ENCODE measurements at places on chromosomes 7 and 10.

- peak; percentile 28 for DNase-seq
Observed at GRCh38 chr10:59055045-59055444, 121.4 kb upstream of the PHYHIPL start.

- peak; percentile 29 for DNase-seq
Observed at GRCh38 chr10:43409385-43410109, 561 bp upstream of the HNRNPF start.

DNA sequence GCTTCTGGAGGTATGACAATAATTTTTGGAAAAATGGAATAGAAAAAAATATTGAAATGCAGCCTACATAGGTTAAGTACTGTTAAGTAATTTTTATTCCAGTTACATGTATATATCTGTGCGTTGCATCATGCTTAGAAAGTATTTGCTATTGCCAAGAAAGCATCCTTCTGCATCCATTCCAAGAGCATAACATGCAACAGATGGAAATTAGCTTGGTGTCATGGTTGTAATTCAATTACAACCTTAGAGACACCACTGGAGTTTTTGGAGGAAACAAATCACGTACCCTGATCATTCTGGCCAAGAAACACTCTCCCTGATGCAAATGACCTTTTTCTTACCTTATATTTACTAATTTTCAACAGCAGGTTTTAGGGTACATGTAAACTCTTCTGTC lies 1.7 kb downstream of the AKR1B1 start:
- DNase-seq = no peak

DNA sequence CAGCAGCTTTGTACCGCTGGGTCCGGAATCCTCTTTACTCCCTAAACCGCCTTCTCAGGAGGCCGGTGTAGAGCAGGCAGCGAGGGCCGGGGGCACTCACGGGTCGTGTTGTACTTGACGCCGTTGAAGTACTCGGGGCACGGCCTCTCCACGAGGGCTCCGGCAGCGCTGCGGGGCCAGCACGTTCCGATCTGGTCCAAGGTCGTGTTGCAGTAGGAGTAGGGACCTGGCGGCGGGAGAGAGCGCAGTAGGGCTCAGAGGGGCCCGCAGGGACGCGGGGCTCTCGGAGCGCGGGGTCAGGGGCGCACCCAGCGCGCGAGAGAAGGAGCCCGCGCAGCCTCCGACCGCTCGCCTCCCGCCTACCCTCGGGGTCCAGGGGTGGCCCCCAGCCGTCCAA lies 443 bp downstream of the CRHR2 start:
- no peak for DNase-seq

DNA sequence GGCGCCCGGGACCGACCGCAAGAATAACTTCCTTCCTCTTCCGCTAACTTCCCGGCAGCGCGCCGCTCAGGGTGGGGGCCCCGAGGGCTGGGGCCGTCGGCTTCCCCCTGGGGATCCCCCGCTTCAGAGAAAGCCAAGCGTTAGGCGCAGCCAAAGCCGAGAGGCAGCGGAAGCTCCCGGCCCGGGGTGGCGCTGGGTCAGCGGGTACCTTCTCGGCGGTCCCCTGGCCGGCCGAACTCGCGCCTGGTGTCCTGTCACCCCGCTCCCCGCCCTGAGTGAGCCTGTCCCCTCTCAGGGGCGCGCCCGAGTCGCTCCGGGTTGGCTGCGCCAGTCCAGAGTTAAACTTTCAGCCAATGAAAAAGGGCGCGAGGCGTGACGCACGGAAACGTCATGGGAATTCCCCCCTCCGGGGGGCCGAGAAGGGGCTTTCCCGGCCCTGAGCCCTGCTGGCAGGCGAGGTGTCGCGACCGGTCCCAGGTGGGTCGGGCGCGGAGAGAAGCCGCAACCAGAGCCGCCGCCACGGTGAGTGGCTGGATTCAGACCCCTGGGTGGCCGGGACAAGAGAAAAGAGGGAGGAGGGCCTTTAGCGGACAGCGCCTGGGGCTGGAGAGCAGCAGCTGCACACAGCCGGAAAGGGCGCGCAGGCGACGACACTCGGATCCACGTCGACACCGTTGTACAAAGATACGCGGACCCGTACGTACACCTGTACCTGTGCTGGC lies 1.3 kb upstream of the NFKB2 start:
- peak; percentile 89 for DNase-seq

GRCh38 chr10:101939008-101939648 lies 95.5 kb upstream of the KCNIP2 start:
- DNase-seq = peak; percentile 94

DNA sequence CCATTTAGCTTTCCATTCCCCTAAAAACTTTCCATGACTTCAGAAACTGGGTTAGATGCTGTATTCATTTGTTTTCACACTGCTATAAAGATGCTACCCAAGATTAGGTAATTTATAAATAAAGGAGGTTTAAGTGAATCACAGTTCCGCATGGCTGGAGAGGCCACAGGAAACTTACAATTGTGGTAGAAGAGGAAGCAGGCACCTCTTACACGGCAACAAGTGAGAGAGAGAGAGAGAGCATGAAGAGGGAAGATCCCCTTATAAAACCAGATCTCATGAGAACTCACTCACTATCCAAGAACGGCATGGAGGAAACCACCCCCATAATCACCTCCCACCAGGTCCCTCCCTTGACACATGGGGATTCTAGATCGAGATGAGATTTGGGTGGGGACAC lies 336.8 kb downstream of the TFEC start:
- no peak for DNase-seq

DNA sequence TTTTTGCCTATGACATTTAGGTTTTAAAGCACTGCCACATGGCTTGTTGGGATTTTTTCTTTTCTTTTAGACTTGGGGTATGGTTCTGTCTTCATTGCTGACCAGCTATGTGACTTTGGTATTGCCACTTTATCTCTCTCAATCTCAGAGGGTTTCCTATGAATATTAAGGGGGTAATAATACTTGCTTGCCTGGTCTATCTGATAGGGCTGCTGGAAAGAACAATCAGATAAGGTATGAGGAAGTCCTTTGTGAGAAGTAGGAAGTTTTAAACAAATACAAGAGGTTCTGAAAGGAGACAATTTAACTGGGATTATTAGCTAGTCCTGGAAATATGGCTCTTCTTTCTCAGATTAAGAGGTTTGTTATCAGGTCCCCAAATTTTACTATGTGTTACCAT lies 80.8 kb downstream of the ZNF92 start:
- DNase-seq = no peak

- no peak for DNase-seq
Observed at GRCh38 chr10:74969093-74969492, 142.4 kb upstream of the SAMD8 start.

DNA sequence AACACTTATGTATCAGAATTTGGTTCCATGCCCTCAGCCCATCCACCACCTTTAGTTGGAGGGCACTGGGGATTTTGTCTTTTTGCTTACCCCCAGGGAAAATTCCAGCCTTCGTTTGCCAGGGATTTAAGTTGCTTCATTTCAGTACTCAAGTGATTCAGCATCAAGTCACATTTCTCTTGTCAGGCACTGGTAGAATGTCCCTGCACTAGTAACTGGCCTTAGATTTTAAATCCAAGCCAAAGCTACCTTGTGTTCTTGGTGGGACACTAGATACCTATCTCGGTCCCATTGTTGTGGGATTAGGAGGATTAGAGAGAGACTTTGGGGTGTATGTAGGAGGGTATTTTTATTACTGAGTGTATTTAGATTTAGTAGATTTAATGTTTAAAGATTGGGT lies 613.1 kb downstream of the SUGCT start:
- DNase-seq = peak; percentile 64

- DNase-seq = no peak
Observed at GRCh38 chr7:156626220-156626895, 14.2 kb upstream of the RNF32 start.

- DNase-seq = no peak
Observed at GRCh38 chr10:50248062-50248461, 3.3 kb downstream of the ASAH2 start.

- no peak for DNase-seq
Observed at GRCh38 chr7:157508477-157508881, 171.7 kb downstream of the DNAJB6 start.

- no peak for DNase-seq
Observed at GRCh38 chr10:76070916-76071315, 639.5 kb downstream of the LRMDA start.

GRCh38 chr10:5944389-5945189 lies 32.8 kb downstream of the IL15RA start:
- DNase-seq = peak; percentile 100

DNA sequence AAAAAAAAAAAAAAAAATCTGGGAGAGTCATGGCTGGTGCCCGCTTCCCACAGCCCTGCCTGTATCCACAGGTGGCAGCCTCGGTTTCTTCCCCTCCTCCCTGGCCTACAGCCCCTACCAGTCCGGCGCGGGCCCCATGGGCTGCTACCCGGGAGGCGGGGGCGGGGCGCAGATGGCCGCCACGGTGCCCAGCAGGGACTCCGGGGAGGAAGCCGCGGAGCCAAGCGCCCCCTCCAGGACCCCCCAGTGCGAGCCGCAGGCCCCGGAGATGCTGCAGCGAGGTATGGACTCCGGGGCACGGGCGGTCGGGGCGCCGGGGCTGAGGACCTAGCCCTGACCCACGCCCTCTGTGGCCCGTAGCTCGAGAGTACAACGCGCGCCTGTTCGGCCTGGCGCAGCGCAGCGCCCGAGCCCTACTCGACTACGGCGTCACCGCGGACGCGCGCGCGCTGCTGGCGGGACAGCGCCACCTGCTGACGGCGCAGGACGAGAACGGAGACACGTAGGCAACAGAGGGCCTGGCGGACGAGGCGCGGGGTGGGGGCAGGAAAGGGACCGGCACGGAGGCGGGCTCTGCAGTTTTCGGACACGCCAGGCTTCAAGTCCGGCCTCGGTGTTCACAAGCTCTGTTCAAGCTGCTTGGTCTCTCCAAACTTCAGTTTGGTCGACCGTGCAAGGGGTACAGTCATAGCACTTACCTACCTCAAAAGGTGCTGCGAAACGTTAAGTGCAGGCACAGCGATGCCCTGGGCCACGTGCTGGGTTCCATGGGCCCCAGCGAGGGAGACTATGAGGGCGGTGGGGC lies 3.9 kb downstream of the NFKB2 start:
- DNase-seq = peak; percentile 78

DNA sequence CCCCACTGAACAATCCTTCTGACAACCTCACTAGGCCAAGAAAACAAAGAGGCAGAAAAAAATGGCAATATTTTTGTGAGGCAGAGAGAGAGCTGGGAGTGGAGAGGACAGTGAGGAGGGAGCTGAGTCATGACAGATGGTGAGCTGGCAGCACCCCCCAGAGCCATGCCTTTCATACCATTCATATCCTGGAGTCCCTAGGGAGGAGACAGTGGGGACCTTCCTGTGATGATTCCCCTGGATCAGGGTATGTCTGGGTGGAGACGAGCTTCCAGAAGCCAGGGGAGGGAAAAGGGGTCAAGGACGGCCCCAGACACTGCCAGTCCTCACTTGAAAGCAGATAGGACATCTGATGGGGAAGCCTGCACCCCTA lies 160.5 kb downstream of the ADAM12 start:
- DNase-seq = peak; percentile 91

- peak; percentile 54 for DNase-seq
Observed at GRCh38 chr10:16606421-16606820, 84.7 kb upstream of the C1QL3 start.

- DNase-seq = no peak
Observed at GRCh38 chr7:2100278-2101208, 132.2 kb downstream of the MAD1L1 start.

GRCh38 chr7:50304129-50304910 lies at the start of gene IKZF1:
IKZF1 (plus strand) TSS chr7:50304716; CDS start chr7:50319062, 14,346 bp downstream.
- no peak for DNase-seq

GRCh38 chr7:2104107-2104710 lies 128.5 kb downstream of the MAD1L1 start:
- DNase-seq = peak; percentile 94

- no peak for DNase-seq
Observed at GRCh38 chr7:36387435-36388231, 2.0 kb upstream of the ANLN start.

DNA sequence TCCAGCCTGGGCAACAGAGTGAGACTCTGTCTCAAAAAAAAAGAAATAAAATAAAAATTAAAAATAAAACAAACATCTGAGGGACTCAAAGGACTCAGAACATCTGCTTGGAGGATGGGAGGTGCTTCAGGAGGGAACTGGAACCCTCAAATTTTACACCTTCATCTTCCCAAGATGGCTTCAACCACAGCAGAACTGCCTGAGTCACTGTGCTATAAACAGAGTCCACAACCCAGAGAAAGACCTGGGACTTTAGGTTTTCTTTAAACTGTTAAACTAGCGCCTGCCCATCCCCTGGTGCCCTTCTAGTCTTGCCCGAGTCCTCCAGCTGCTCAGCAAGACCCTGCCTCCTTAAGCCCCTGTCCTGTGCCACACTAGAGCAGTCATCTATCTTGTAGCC lies 40.8 kb downstream of the RGS10 start:
- DNase-seq = no peak

- no peak for DNase-seq
Observed at GRCh38 chr10:11698691-11699549, 43.3 kb upstream of the ECHDC3 start.

DNA sequence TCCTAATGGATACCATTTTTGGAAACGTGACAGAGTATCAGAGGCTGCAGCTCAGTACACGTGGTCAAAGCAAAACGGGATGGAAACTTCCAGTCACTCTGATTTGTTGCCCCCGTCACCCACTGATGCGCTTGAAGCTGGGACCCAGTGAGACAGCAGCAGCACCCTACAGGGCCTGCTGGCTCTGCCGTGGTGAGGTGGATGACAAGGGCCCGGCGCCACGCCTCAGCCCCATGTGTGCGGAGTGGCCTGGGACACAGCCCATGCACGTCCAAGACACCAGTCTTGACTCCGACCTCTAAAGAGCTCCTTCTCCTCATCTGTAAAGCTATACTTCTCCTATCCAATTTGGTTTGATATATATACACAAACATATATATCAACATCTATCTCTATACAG lies 39.0 kb downstream of the CLEC2L start:
- DNase-seq = no peak

- DNase-seq = no peak
Observed at GRCh38 chr10:105691811-105692210, 1050.7 kb downstream of the SORCS3 start.

DNA sequence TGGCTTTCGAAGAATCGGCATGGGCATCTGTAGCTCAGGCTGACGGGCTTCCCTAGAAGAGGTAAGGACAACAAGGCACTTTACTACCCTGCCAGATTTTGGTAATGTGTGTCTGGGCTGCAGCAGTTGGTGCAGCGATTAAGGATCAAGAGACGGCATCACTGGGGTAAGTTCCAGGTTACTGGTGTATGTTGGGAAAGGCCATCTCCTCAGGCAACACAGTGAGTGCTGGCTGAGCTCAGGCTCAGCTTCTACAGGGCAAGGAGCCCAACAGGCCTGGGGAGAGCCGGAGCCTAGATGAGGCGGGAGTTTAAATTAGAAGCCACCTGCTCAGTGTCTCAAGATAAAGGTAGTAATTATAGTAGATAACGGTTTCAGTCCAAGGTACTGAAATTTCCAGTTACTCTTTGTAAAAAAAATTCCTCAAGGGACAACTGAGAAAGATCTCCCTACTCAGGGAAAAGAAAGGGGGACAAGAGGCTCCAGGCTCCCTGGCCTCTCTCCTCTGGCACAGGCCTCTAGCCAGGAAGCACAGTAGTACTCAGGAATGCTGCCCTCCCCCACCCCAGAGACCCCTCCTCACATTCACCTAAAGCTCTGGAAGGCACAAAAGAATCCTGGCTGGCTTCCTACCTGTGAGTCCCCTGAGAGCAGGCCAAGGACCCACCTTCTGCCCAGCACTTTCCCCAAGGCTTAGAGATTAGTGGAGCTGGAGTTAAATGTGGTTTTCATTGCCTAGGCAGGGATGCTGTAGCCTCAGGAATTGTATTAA lies 3.9 kb downstream of the CXCL12 start:
- no peak for DNase-seq

GRCh38 chr10:102988404-102989314 lies 70.6 kb downstream of the CNNM2 start:
- DNase-seq = peak; percentile 16

GRCh38 chr10:115432188-115432819 lies 339.1 kb downstream of the ATRNL1 start:
- DNase-seq = peak; percentile 7

GRCh38 chr10:89362929-89363328 lies 14.9 kb upstream of the IFIT1B start:
- no peak for DNase-seq

Measured in fibroblast of mammary gland (primary cell).